Esophagus squamous epithelium (tissue), 5 donors: ENCODE measurements at places on chromosomes 1 and 21.

GRCh38 chr1:55927702-55928290 lies 651.6 kb downstream of the PLPP3 start:
- DNase-seq = no peak

DNA sequence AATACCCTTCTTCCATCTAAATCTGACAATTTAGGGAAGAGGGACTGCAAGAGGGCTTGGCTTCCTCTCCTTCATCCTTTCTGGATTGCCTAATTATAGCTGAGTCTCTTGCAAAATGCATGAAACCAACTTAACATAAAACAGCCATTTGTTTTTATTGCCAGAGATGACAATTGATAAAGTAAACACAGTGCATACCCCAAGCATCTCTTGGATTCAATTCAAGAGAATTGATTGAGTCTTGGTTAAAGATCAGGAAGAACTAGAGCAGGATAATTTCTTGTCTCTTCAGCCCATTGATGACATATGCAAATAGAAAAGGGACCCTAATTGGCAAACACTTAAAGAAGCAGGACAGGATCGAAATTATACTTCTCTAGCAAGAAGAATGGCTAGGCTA lies 617.1 kb upstream of the PTBP2 start:
- DNase-seq = no peak

DNA sequence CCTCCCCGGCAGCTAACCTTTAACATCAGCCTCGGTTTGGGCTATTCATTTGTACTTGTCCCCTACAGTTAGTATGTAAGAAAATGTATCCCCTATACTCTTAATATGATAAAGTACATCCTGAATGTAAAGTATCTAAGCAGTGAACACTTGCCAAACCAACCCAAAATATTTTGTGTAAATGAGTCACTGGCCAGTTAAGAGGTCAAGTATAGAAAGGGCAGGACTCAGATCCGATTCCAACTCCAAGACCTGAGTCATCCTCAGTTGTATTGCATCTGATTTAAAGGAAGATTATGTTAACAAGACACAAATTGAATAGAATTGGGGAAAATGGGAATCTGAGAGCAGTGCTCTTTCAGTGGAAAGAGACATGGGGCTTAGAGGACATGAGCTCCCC lies 84.4 kb downstream of the CD58 start:
- no peak for DNase-seq

DNA sequence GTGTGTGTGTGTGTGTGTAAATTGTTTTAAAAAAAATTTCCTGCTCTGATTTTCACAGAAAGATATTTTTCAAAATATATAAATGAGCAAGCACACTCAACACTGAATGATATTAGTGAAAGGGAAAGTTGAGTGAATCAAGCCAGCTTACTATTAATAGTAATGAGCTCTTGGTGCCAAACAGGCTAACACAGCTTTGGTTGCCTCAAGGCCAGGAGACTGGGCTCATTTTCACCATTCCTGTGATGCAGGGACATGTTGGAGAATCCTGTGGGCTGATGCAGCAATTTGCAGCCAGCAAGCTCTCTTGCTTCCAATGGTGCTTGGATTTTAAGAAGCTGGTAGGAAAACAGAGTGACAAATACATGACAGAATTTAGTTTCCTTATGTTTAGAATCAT lies 30.2 kb downstream of the PLA2G4A start:
- DNase-seq = no peak

DNA sequence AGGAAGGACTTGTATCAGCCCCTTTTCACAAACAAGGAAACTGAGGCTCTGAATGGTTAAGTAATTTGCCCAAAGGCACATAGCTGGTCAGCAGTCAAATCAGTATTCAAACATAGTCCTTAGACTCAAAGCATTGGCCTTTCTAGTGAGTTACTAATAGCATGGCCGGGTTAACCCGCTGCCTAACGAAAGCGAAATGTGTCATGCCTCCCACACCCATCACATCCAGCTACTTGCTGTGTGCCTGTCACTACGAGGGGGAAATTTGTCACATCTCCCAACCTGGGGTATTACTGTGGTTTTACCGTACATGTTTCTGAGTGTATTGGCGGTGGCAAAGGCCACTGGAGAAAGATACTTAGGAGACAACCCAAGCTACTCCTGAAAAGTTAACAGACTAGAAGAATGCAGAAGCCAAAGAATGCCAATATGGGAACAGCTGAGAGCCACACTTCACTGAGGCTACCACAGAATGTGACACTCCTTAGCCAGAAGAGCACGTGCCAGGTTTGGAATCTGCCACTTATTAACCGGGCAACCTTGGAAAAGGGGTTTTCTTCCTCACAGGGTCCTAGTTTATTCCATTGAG lies 363.5 kb downstream of the KCNH1 start:
- no peak for DNase-seq

- no peak for DNase-seq
Observed at GRCh38 chr1:165235777-165236291, 120.7 kb downstream of the LMX1A start.

GRCh38 chr1:55217226-55217986 lies 2.2 kb upstream of the USP24 start:
- no peak for DNase-seq

GRCh38 chr1:171280599-171280998 lies 32.3 kb downstream of the FMO1 start:
- DNase-seq = no peak
